ENCODE measurements at places on chromosomes 12 and 14.

- no peak for DNase-seq
Measured at GRCh38 chr12:113232840-113233585, 11.7 kb downstream of the TPCN1 start.

DNA sequence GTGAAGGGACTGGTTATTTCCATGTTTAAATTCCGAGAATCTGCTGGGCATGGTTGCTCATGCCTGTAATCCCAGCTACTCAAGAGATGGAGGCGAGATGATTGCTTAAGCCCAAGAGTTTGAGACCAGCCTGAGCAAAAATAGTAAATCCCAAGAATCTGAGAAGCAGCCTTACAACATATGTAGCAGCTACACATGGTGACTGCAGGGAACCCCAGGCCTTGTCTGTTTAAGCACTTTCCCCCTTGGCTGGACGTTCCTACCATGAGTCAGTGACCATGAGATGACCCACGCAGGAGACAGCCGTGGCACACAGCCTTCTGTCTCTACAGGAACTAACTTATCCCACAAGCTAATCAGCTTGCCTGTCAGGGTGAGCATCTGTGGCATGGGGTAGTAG lies 5.5 kb upstream of the SLC24A4 start:
- no peak for DNase-seq

GRCh38 chr12:70835948-70836347 lies 84.6 kb downstream of the PTPRR start:
- DNase-seq: no peak

DNA sequence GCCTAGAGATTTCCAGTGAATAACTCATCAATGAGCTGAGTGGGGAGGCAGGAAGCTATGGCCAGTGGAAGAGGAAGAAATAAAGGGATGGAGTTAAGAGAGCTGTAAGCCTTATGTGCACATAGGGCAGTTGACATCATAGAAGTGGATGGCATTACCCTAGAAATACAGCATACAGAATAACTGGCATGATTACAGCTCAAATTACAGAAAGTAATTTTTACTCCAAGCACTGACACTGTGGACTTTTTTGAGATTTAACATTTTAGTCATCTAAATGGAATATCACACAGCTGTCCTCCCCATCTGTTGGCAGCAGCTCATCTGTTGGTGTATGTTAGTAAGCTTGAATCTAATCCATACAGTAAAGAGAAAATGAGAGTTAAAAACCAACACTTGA lies 5.4 kb upstream of the IPO8 start:
- no peak for DNase-seq

DNA sequence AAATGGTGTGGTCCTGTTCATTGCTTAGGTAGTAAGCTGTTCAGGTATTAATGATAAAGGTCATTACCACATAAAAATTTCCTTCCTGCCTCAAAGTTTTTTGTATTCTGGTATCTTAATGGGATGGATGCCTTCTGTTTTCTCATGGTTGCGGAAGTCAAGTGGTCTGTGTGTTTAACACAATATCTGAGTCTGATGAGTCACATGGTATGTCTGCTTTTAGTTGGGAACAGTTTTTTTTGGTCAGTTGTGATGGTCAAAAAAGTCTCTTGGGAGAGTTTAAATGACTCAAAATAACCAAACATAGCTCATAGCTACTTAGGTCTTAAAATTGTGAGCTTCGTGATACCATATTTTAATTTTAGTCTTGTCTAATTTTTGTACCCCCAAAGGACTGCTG lies 40.7 kb downstream of the STK38L start:
- no peak for DNase-seq

GRCh38 chr14:51544471-51544870 lies 107.2 kb upstream of the FRMD6 start:
- DNase-seq: no peak

- no peak for DNase-seq
Measured at GRCh38 chr12:39074063-39074462, 168.7 kb upstream of the CPNE8 start.

DNA sequence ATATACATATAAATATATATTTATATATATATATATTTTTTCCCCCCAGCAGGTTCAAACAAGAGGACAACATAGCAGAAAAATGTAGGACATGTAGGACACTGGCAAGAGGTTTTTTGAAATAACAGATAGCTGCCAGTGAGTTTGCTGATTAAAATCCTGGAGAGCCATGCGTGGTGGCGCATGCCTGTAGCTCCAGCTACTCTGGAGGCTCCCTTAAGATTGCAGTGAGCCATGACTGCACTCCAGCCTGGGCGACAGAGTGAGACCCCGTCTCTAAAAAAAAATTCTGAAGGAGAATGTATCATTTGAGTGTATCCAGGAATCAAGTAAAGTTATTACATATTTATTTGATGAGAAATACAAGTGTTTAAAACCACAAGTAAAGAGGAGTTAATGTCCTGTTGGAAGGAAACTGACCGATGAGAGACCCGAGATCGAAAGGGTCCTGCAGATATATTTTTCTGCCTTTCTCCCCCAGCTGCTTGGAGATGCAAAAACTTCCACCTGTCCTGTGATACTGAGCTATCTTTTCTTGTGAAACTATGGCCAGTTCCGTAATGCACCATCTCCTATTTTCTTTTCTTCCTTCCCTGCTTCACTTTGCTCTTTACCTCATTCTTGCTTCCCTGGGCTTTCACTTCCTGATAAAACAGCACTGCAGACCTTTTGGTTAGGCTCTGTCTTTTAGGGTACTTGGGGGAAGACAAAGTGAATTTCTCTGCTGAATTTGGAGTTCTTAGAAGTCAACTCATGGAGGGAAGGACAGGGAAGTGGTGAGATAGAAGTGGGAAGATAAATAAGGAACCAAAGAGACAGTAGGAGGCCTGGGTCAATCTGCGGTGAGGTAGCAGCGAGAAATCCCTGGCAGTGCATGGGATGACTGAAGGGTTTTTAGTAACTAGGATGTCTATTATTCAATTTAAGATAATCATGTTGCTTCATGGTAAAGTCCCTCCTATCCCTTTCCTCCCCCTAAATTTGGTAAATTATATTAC lies 41.2 kb upstream of the SLC2A13 start:
- DNase-seq: no peak

GRCh38 chr12:129790930-129791329 lies 112.9 kb downstream of the TMEM132D start:
- no peak for DNase-seq

- no peak for DNase-seq
Measured at GRCh38 chr12:124008595-124008994, 35.6 kb downstream of the ZNF664 start.

DNA sequence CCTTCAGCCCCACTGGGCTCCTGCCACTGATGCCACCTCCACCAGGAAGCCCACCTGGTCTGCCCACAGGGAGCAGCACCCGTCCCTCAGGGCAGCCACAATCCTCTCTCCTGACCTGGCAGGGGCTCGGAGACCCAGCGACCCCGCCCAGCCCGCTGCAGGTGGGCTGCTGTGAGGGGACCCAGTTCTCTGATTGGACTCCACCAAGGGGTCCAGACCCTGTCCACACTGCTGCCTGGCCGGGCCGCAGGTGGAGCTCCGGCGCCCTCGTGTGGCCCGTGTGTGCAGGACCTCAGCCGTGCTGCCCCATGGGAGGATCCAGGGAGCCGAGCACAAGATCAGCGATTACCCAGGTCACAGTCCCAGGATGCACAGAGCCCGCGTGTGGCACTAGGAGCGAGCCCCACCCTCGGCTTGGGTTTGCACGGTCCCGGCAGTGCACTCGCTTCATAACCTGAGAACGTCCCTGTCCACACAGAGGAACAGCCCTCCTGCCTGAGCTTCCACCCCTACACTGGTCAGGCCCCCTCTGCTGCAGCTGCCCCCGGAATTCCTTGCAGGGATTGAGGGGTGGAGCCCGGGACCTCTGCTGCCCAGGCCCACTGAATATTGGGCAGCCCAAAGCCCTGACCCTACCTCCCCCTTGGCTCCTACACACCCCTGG lies 35.4 kb upstream of the TMEM179 start:
- no peak for DNase-seq

DNA sequence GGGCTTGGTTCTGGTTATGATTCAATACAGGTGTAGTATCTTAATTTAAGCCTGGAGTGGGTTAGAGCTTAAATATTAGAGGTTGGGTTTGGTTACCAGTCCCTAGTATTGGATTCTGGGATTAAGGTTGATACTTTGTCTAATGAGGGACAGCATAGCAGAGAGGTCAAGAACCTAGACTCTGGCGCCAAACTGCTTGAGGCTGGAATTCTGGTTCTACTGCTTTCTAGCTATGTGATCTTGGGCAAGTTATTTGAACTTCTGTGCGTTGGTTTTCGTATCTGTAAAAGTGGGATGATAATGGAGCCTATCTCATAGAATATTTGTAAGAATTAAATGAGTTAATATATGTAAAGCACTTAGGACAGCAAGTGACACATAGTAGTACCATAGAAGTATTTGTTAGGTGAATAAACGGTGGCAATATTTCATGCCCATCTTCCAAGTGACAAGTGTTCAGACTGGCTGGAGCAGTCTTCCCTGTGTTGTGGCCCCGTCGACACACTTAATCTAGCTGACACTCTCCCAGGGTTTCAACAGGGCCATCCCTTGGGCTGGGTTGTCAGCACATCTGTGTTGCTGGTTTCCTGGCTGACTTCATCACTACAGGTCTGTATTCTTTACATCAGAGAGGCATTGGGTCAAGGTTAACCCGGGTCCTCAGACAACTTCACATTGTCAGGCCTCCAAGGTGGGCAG lies 3.0 kb downstream of the ENDOU start:
- no peak for DNase-seq

- DNase-seq: no peak
Measured at GRCh38 chr12:8594072-8594471, 18.6 kb downstream of the AICDA start.

DNA sequence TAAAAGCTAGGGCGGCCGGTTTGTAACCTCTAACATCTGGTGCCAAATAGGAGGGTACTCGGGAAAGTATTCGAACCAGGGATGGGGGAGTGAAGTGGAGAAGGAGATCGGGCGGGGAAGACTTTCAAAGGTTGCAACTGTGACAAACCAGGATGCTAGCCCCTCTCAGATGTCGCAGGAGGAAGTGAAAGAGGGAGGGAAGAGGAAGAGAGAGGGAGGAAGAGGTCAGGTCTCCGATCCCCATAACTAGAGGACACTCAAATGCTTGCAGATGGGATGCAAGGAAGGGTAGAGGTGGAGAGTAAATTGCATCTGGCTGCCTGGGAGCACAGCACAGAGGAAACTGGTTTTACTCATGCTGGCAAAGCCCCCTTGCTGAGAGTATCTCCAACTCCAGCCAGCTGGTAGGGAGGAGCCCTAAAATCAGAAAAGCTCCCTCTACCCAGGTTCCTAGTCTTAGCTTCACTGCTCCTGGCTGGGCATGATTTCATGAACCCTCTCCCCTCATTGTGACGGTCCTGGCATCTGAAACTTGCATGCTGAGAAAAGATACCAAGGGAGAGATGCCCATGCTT lies 696.7 kb upstream of the TBX3 start:
- no peak for DNase-seq

GRCh38 chr12:87779858-87780498 lies 249.2 kb downstream of the C12orf50 start:
- DNase-seq: no peak

- DNase-seq: no peak
Measured at GRCh38 chr14:24576771-24577170, 721 bp upstream of the CTSG start.

DNA sequence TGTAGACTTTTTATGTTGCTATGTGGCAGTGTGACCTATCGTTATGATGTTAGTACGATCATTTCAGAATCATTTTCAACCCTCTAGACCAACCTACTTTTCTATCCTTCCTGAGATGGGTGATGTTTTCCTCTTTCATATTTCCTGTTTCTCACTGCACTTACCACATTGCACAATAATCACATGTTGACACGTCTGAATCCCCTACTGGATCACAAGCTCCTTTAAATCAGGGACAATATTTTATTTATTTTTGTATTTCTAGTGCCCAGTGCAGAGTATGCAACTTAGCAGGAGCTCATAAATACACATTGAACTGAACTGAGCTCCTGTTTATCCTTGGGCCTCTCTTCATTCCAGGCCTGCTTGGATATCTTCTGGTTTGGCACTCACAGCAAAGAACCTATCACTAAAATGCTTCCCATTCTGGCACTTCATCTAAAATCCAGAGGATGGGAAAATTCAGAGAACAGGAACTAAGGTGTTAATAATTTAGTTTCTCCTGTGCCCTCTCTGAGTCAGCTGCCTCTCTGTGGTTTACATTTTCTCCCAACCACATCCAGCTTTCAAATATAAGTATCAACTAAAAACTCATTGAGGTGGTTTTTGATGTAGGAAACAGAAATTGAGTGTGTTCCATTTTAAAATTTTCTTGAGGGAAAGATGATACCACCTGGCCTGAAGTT lies 69.4 kb upstream of the DYRK2 start:
- no peak for DNase-seq

Measured in type B pancreatic cell (in vitro differentiated cells).